ENCODE measurements at places on chromosomes 7 and 10. TPM values are rescaled to one million over a fixed set of nuclear protein-coding genes. Genes with fewer than 3 reads are reported as not detected.
A peak's percentile ranks its signal among the peaks of the same experiment; 100 is the strongest.

Gene MRLN
- not detected for total RNA-seq

Gene PPP1R9A
- 1.3 TPM for total RNA-seq

DNA sequence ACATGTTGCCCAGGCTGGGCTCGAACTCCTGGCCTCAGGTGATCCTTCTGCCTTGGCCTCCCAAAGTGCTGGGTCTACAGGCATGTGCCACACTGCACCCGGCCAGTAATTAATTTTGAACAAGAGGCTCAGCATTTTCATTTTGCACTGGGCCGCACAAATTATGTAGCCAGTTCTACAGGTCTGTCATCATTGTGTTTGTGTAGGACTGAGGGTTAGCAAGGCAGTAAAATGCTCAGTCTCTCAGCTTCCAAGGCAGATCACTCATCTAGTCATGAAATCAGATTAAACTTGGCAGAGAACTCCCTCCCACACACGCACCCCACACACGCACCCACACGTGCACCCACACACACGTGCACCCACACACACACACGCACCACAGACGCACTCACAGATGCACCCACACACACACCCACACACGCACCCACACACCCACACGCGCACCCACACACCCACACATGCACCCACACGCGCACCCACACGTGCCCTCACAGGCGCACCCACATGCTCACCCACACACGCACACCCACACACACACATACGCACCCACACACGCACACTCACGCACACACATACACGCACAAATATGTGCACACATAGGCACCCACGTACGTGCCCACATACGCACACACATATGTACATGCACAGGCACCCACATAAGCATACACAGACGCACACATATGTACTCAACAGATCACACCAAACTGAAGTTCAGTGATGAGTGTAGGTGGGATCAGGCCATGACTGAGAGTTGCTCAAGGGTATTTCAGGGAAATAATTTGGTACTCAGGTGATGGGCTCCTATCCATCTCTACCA, 27.8 kb upstream of the PROSER2 start:
- H3K27ac ChIP-seq, result no peak overlapping the region
- H3K4me3 ChIP-seq, result no peak overlapping the region
- H3K27me3 ChIP-seq, result no peaks in the 10 kb centered on the region
- H3K4me1 ChIP-seq, result peaks cover 9% of the 10 kb centered on the region
- H3K36me3 ChIP-seq, result no peaks in the 10 kb centered on the region
- no peak for DNase-seq

GRCh38 chr7:38796626-38797501, 112.1 kb downstream of the VPS41 start:
- no peaks in the 10 kb centered on the region for H3K27me3 ChIP-seq
- no peaks in the 10 kb centered on the region for H3K36me3 ChIP-seq
- no peaks in the 10 kb centered on the region for H3K4me1 ChIP-seq
- H3K4me3 ChIP-seq, result no peak overlapping the region
- H3K27ac ChIP-seq, result no peak overlapping the region

GRCh38 chr10:11667756-11668155, 56.3 kb upstream of the USP6NL start:
- H3K4me3 ChIP-seq, result no peak overlapping the region
- H3K4me1 ChIP-seq, result no peaks in the 10 kb centered on the region
- DNase-seq, result no peak

- no peaks in the 10 kb centered on the region for H3K36me3 ChIP-seq
- H3K4me1 ChIP-seq, result no peaks in the 10 kb centered on the region
- no peak overlapping the region for H3K27ac ChIP-seq
- no peak for DNase-seq
- no peaks in the 10 kb centered on the region for H3K27me3 ChIP-seq
Observed at GRCh38 chr7:36469236-36469635, 79.6 kb downstream of the ANLN start.

Gene FAM131B
- 0.05 TPM for total RNA-seq

GRCh38 chr10:24694086-24694485, 29.6 kb downstream of the ARHGAP21 start:
- no peak overlapping the region for H3K4me3 ChIP-seq
- H3K4me1 ChIP-seq, result no peaks in the 10 kb centered on the region
- H3K27ac ChIP-seq, result no peak overlapping the region
- H3K27me3 ChIP-seq, result no peaks in the 10 kb centered on the region
- DNase-seq, result no peak

DNA sequence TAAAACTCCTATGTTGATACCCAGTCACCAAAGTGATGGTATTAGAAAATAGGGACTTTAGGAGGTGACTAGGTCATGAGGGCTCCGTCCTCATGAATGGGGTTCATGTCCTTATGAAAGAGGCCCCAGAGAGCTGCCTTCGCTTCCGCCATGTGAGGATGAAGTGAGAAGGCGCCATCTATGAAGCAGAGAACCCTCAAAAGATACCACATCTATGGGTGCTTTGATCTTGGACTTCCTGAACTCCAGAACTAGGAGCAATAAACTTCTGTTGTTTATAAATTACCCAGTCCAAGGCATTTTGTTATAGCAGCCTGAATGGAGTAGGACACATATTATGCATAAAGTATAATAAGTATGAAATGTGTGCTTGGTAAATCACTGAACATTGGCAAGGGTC, 8.1 kb upstream of the PDSS1 start:
- H3K4me3 ChIP-seq, result no peak overlapping the region
- no peak overlapping the region for H3K27ac ChIP-seq
- DNase-seq, result no peak
- H3K4me1 ChIP-seq, result no peaks in the 10 kb centered on the region
- H3K27me3 ChIP-seq, result no peaks in the 10 kb centered on the region

GRCh38 chr10:116215651-116216050, 57.4 kb downstream of the GFRA1 start:
- H3K4me1 ChIP-seq, result peaks cover 50% of the 10 kb centered on the region
- no peaks in the 10 kb centered on the region for H3K36me3 ChIP-seq
- H3K27ac ChIP-seq, result no peak overlapping the region
- no peaks in the 10 kb centered on the region for H3K27me3 ChIP-seq
- no peak overlapping the region for H3K4me3 ChIP-seq

Gene CD36
- total RNA-seq, result 25.7 TPM

GRCh38 chr10:30842185-30842584, 189.5 kb downstream of the ZNF438 start:
- H3K4me1 ChIP-seq, result no peaks in the 10 kb centered on the region
- no peaks in the 10 kb centered on the region for H3K27me3 ChIP-seq
- no peak overlapping the region for H3K27ac ChIP-seq
- no peak overlapping the region for H3K4me3 ChIP-seq

- no peaks in the 10 kb centered on the region for H3K36me3 ChIP-seq
- H3K27me3 ChIP-seq, result no peaks in the 10 kb centered on the region
- no peak overlapping the region for H3K27ac ChIP-seq
- H3K4me1 ChIP-seq, result peaks cover 13% of the 10 kb centered on the region
- peak overlapping the region; percentile 32 for H3K4me3 ChIP-seq
- peak; percentile 64 for DNase-seq
Observed at GRCh38 chr7:26376175-26376917, 84.7 kb downstream of the SNX10 start.

Gene LDB3
- 0.12 TPM for total RNA-seq

DNA sequence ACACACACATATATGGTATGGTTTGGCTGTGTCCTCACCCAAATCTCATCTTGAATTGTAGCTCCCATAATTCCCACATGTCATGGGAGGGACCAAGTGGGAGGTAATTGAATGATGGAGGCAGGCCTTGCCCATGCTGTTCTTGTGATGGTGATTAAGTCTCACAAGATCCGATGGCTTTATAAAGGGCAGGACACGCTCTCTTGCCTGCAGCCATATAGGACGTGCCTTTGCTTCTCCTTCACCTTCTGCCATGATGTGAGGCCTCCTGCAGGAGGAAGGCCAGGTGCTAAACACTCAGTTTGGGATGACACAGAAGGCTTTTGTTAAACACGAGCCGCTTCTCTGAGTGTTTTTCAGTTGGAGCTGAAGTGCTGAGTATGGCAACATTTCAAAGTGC, 205.3 kb upstream of the KLF6 start:
- no peak for DNase-seq
- H3K27me3 ChIP-seq, result no peaks in the 10 kb centered on the region
- H3K4me1 ChIP-seq, result no peaks in the 10 kb centered on the region
- H3K36me3 ChIP-seq, result no peaks in the 10 kb centered on the region
- no peak overlapping the region for H3K27ac ChIP-seq

DNA sequence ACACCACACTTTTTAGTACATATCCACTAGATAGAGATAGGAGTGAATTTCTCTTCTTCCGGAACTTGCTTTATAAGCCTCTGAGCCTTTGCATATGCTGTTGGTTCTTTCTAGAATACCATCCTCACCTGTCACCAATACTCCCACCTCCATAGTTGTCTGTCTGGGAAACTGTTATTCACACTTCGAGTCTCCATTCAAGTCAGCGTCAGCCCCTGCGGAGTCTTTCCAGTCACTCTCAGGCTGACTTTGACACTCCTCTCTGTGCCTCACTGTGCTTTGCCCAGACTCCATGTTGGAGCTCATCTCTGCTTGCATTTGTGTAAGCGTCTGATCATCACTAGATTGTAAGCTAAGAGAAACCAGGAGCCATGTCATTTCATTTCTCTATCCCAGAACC, 66.5 kb upstream of the NRBF2 start:
- no peak for DNase-seq
- H3K36me3 ChIP-seq, result no peaks in the 10 kb centered on the region
- H3K27ac ChIP-seq, result no peak overlapping the region

Gene MYL10
- total RNA-seq, result not detected

Data from right lobe of liver (tissue), 6 donors.